ENCODE measurements at places on chromosomes 7 and 10.
A peak's percentile ranks its signal among the peaks of the same experiment; 100 is the strongest.

DNA sequence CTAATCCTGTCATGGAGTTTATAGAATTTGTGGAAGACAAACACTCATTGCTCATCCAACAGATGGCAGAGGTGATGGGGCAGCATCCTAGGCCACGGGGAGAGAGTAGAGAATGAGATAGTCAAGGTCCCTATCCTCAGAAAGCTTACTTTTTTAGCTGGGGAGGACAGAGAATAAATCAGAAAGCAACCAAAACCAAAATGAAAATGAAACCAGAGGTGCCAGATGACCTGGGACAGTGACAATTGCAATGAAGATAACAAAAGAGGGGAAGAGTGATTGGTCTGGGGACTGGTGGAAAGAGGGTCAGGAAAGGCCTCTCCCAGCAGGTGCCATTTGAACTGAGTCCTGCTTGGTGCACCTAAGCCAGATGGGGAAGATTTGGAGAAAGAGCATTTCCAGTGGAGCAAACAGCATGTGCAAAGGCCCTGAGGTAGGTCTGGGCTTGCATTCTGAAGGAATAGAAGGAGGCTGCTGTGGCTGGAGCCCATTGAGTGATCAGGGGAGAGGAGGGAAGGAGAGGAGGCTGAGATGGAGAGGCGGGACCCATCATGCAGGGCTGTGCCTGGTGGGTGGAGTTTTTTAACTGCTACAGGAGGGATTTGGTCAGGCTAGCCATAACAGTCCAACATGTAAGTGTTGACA lies 164.1 kb downstream of the RPS24 start:
- no peak for DNase-seq

GRCh38 chr7:144534196-144534595 lies 130.7 kb upstream of the NOBOX start:
- no peak for DNase-seq

GRCh38 chr10:52213321-52213752 lies 100.7 kb upstream of the DKK1 start:
- no peak for DNase-seq

DNA sequence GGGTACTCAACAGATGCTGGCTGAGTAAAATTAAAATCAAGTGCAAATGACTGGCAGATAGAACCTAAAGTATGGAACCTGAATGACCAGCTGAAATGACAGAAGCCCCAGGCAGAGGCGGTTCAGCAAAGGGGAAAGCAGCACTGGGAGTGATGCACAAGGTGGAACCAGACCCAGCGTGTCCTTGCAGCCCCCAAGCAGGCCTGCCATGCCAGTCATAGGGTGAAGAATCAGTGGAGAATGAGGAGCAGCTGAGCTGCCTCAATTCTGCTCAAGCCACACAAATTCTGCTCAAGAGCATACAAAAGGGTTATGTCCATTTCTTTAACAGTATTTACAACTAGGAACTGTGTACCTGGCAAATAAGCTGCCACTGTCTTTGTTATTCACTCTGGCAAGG lies 8.7 kb downstream of the ACTR1A start:
- DNase-seq: no peak

- DNase-seq: no peak
These were observed 4.2 kb downstream of the CLDN12 start for GRCh38 chr7:90407484-90407821.

GRCh38 chr7:34451923-34452322 lies 206.1 kb upstream of the NPSR1 start:
- no peak for DNase-seq

- no peak for DNase-seq
These were observed 91.6 kb downstream of the AMPH start for GRCh38 chr7:38539477-38540081.

GRCh38 chr10:3902809-3903410 lies 117.9 kb upstream of the KLF6 start:
- DNase-seq: no peak

GRCh38 chr10:61937631-61938351 lies 36.3 kb downstream of the ARID5B start:
- peak; percentile 75 for DNase-seq

DNA sequence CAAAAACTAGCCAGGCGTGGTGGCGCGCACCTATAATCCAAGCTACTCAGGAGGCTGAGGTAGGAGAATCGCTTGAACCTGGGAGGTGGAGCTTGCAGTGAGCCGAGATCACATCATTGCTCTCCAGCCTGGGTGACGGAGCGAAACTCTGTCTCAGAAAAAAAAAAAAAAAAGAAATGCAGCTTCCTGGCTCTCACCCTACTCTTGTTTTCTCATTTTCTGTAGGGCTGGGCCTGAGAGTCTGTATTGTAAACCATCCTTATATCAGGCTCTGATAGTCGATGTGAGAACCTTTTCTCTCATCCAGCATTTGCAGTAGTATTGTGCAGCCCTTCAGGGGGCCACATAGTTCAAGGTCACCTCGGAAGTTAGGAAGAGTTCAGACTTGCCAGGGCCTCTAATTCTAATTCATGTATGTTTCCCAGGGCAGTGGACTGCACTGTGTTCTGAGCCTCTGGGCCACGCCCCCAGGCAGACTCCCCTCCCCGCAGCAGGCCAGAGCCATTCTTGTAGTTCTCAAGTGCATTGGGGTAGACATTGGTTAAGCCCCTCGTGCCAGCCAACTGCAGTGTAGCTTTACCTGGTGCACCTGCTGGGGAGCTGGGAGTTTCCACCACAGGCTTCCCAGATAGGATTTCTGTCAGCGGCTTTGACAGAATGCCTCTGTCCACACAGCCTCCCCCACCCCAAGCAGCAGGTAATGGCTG lies 38.3 kb upstream of the PDCD4 start:
- DNase-seq: no peak

DNA sequence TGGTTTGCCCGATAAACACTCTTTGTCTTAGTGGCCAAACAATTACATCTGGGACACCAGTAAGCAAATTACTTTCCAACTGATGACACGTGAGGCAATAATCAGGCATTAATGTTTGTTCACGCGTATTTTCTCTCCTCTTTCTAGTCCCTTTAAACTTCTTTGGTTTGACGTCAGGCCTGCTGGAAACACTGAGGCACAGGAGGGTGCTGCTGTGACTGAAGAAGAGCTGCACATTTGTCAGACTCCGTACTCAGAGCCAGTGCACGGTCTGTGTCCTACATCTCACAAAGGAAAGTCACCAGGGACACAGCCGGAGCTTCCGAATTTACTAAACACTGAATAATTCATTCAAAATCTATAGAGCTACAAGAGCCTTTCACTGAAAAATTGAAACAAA lies 57.6 kb upstream of the ANAPC16 start:
- DNase-seq: no peak

- no peak for DNase-seq
These were observed 4.9 kb upstream of the UPK3B start for GRCh38 chr7:76505168-76506080.

GRCh38 chr7:140920745-140921144 lies 4.0 kb downstream of the BRAF start:
- DNase-seq: no peak

GRCh38 chr7:84538268-84538667 lies 343.7 kb upstream of the SEMA3A start:
- no peak for DNase-seq

DNA sequence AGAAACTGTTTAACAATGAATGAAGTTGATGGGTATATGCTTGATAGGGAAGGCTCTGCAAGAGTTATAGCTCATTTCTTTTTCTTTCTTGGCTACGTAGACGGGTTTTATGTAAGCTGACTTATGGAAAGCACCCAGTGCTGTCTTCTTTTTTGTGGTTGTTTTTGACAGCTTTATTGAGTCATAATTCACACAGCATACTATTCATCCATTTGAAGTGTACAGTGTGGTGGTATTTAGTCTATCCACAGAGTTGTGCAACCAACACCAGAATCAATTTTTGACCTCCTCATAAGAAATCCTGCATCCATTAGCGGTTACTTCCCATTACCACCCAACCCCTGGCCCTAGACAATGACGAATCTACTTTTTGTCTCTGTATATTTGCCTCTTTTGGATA lies 240.6 kb upstream of the KIAA1217 start:
- DNase-seq: no peak

GRCh38 chr7:45921699-45922519 lies 837 bp upstream of the IGFBP3 start:
- DNase-seq: peak; percentile 87

DNA sequence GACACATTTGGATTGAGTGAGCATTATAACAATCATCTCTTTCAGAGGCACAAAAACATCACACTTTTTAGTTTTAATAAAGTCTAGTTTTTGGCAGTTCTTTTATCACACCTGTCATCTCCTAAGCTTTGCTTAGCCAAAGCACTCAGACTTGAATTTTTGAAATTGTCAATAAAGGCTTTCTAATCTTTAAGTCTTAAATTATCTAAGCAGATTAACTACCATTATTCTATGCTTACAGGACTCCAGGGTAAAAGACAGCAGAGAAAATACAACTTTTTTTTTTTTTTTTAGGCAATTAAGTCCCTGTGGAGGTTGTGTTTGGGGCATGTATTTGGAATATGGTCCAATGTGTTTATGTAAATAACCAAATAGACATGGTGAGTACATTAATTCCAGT lies 17.6 kb upstream of the DLX6 start:
- DNase-seq: no peak

DNA sequence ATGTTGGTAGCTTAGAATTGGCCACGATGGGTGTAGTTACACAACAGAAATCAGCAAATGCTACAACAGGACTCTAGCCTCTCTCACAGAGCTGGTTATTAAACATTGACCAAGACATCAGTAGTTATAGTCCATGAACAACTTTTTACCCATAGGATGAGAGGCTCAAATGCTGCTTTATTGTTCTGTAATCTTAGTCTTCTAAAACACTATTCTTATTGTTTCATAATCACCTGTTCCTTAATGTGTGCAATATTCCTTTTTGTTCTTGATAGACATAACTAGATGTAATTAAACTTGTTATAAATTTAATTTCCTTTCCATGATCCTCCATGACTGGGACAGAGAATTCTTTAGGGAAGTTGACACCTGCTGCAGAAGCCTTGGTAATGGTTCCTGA lies 356.9 kb downstream of the EXOC4 start:
- no peak for DNase-seq

GRCh38 chr7:901388-902154 lies 25.2 kb downstream of the GET4 start:
- peak; percentile 70 for DNase-seq

DNA sequence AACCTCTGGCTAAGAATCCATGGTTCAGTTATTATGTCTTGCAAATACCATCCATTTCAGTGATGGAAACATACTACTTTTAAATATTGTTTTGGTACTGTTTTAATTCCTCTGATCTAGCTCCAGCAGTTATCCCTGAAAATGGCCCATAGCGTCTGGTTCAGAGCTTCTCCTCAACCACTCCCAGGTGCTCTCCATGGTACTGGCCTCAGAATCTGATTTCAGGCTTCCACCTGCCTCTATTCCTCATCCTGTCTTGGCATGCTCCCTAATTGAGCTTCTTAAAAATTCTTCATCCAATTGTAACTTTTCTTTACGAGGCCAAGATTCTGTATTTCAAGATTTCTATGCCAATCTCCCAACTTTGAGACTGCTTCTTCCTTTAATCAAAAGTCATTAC lies 236.3 kb downstream of the HTR7 start:
- no peak for DNase-seq

GRCh38 chr7:151408839-151409666 lies 785 bp downstream of the WDR86 start:
- DNase-seq: peak; percentile 68

DNA sequence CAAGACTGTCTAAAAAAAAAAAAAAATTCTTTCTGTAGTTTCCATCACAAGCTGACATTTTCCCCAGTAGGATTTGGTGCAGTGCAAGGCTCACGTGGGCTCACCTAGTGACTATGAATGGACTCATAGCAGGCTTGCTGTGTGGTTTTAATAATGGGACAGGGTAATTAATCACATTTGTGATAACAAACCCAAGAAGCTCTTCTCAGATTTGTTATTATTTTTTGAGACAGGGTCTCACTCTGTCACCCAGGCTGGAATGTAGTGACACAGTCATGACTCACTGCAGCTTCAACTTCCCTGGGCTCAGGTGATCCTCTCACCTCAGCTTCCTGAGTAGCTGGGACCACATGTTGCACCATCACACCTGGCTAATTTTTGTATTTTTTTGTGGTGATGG lies 40.0 kb downstream of the NACAD start:
- DNase-seq: peak; percentile 68

DNA sequence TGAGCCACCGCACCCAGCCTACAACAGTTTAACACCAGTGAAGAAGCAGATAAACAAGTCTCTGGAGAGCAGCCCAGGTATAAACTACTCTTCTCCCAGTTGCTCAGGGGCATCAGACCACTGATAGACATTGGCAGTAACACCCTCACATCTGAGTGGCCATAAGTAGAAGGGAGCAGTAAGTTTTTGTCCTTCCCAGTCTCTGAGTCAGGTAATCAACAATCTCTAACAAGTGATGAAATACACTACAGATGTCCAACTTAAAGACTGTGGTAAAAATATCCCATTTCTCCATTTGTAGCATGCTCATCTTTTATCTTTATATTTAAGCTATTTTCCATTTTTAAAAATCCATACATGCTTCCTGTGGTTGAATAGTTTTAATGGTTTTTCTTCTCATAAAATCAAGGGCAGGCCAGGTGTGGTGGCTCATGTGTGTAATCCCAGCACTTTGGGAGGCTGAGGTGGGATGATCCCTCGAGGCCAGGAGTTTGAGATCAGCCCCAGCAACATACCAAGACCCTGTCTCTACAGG lies 78.6 kb downstream of the GSAP start:
- DNase-seq: no peak

- DNase-seq: no peak
These were observed 76.6 kb downstream of the SLC16A9 start for GRCh38 chr10:59633063-59633462.

- DNase-seq: no peak
These were observed 20.3 kb upstream of the SFRP5 start for GRCh38 chr10:97791824-97792721.

DNA sequence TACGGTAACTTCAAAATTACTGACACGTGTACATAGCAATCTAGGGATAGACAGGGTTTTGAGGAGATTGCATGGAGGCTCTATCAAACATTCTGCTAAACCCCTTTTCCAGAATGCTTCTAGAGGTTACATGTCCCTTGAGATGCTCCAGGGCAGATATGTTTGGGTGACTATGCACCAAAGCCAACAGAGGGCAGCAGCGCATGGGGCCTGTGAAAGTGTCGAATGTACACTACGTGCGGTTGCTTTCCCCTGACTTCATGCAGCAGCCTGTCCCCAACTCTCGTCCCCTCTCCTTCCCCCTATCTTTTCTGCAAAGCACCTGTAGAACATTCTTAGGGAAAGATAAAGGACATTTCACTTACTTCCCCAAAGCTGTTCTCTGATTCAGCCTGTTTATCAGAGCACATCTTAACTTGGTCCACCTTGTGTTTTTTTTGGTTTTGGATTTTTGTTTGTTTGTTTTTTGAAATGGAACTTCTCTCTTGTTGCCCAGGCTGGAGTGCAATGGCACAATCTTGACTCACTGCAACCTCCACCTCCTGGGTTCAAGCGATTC lies 90.2 kb downstream of the UBE3C start:
- DNase-seq: peak; percentile 37

- DNase-seq: no peak
These were observed 847.3 kb downstream of the NRG3 start for GRCh38 chr10:82722273-82722672.

- DNase-seq: no peak
These were observed 116.6 kb downstream of the AOAH start for GRCh38 chr7:36607721-36608095.

All from PC-9 (cell line).